Fibroblast of lung (primary cell): ENCODE measurements at places on chromosomes 5 and 9. TPM values are rescaled to one million over a fixed set of nuclear protein-coding genes. Genes with fewer than 3 reads are reported as not detected.

The PANK3 gene
- 14.9 and 26.9 TPM in 2 replicates for polyA plus RNA-seq

The CFAP77 gene
- not detected in 2 replicates for polyA plus RNA-seq

The DRD1 gene
- polyA plus RNA-seq, result 0.19 and 1.5 TPM in 2 replicates

The PDE8B gene
- polyA plus RNA-seq, result 0.09 and 0.18 TPM in 2 replicates

The ZNF483 gene
- polyA plus RNA-seq, result 0.53 and 0.70 TPM in 2 replicates

DNA sequence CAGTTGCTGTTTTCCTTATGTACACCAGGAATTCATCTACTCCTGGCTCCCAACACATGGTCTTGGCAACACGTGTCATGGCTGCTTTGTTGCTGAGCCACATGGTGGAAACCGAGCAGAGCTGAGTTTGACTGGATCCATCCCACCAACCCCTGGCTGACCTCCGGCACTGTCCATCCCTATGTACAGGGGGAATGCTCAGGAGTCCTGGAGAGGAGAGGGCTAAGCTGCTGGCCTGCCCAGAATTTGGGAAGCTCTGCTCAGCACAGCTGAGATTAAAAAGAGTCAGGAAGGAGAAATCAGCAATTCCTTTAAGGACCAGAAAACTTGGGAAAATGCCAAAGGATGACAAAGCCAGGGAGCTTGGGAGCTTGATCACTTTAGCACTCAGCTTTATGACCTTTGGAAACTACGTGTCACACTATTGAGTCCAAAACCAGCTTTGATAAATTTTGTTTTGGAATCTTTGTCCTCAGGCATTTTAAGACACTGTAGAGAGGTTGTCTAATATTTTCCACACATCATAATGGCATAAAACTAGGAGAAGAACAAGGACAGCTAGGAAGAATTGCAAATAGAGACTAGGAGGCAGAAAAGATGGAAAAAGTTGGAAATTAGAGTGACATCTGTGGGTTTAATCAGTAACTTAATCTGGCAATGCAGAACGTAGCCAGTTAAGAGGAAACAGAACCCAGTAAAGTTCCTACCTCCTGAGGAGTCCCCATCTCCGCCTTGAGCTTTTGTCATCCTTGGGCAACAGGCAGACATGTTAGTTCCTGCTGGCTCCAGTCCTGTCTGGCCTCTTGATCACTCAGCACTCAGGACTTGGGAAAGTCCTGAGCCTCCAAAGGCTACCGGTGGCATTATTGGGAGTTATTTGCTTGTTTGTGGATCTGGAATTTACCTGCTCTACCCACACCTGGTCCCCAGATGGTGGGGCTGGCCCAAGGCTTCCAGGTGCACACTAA, 62.5 kb upstream of the PLPP1 start:
- peak; percentile 78 for DNase-seq

- DNase-seq, result peak; percentile 23
Observed at GRCh38 chr5:133285583-133286021, 233.8 kb downstream of the HSPA4 start.

DNA sequence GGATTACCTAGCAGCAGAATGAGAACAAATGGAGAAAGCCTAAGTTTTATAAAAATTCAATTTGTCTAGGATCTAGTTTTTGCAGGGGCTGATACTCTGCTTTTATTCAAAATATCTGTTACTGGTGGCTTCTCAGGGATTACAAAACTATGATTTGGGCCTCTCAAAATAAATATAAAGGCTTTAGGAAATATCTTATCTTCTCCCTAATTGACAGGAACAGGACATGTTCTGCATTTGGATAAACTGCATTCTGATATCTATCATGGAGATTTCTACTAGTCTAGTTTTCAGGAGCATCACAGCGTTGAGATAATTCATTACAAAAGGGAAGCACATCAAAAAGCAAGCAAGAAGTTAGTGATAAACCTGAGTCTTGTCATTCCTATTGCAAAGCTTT, 127.1 kb upstream of the ITGA1 start:
- no peak for DNase-seq

DNA sequence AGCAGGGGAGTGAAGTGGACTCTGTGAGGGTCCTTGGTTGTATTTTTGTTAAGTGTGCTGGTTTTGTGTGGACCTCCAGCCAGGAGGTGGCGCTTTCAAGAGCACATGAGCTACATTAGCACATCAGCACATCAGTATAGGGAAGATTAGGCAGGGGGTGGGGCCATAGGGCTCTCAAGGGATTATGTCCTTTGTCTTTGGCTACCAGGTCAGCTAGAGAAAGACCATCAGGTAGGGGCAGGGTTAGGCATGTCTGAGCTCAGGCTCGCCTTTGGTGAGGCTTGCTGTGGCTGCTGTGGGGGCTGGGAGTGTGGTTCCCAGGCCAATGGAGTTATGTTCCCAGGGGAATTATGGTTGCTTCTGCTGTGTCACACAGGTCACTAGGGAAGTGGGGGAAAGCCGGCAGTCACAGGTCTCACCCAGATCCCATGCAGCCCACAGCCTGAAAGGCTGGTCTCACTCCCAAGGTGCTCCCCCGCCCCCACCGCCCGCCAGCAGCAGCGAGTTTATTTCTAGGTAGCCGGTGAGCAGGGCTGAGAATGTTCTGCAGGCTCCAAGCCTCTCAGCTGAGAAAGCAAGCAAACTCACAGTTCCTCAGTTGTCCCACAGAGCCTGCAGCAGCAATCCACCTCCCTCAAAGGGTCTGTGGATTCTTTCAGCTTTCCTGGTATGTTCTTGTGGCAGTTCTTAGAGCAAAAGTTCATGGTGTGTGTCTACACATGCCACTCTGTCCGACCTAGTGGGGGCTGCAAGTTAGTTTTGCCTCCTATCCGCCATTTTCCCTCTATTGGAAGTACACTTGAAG, 13.7 kb downstream of the OR1J1 start:
- DNase-seq, result no peak

DNA sequence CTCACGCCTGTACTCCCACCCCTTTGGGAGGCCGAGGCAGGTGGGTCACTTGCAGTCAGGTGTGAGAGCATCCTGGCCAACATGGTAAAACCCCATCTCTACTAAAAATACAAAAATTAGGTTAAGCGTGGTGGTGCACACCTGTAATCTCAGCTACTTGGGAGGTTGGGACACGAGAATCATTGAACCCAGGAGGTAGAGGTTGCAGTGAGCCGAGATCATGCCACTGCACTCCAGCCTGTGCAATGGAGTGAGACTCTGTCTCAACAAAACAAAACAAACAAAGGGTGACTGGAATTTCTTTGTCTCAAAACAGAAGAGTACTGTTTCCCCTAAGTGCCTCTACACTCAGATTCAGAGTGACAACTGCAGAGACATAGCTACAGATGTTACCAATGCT, 116.1 kb downstream of the AP3B1 start:
- no peak for DNase-seq

DNA sequence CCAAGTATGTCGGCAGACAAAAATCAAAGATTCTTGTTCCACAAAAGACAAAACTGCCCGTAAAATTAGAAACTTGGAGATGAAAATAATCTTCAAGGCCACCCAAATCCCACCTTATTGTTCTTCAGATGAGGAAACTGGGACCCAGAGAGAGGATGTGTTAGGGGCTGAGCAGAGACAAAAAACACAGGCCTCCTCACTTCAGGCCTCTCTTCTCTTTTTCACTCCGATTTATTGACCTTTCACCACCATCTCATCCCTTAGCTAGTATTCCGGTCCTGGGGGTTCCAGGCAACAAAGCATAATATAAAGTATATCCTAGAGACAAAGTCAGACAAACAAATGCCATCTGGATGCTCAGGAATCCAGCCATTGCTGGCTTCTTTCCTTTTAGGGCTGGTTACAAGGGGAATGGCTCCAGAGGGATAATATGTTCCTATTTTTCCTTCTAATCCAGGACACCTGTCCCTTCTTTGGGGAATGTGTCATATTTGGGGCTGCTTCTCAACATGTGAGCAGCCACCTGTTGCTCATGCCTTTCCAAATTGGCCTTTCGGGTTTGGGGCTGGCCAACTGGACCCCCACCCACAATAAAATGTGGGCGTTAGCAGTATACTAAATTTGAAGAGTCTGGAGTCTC, 42.2 kb upstream of the AFAP1L1 start:
- DNase-seq, result no peak

DNA sequence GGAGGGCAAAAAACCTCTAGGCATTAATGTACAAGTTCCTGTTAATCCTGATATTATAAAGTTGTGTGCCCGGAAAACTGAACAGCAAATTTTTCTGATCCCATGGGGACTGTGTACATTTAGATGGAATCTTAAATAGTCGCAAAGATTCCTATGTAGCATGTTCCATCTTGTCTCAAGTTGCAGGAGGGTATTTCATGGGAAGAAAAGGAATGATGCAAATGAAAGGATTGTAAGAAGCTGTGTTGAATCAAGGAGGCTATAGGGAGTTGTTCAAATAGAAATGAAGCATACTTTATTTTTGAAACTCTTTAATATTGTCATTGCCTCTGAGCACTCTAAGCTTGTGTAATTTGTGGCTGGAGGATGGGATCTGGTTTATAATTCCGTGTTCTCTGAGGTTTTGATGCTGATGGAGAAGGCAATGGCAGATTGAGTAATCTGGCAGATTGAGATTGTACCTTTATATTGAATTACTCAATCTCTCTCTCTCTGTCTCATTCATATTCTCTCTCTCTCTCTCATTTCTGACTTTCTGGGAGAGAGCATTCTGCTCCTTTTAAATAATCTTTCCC, 288.5 kb downstream of the OSTF1 start:
- DNase-seq, result no peak
